ENCODE measurements at places on chromosomes 6 and 20. TPM values are rescaled to one million over a fixed set of nuclear protein-coding genes. Genes with fewer than 3 reads are reported as not detected.

The HRH3 gene
- total RNA-seq, result 5.2 TPM

The PRL gene
- total RNA-seq, result not detected

The FNDC1 gene
- 0.38 TPM for total RNA-seq

The CYP24A1 gene
- 0.12 TPM for total RNA-seq

The IP6K3 gene
- 0.14 TPM for total RNA-seq

GRCh38 chr6:159125014-159125609 is 44.1 kb upstream of the FNDC1 start:
- no peaks in the 10 kb centered on the region for H3K27me3 ChIP-seq
- H3K36me3 ChIP-seq, result no peaks in the 10 kb centered on the region
- no peak for DNase-seq
- no peaks in the 10 kb centered on the region for H3K4me1 ChIP-seq

DNA sequence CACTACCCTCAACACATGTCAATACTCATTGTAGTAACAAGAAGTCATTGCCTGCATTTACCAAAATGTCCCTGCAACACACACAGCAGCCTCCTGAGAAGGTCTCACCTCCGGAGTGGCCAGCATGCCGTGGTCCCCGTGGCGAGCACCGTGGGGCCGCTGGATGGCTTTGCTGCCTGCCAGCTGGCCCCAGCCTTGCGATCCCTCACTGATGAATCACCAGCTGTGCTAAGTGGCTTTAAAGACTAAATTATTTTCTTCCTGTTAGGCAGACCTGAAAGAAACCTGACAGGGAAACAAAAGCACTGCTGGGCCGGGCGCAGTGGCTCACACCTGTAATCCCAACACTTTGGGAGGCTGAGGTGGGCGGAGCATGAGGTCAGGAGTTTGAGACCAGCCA is 306.7 kb downstream of the CDH4 start:
- no peak overlapping the region for H3K27ac ChIP-seq
- DNase-seq, result no peak
- H3K27me3 ChIP-seq, result no peaks in the 10 kb centered on the region
- no peaks in the 10 kb centered on the region for H3K36me3 ChIP-seq
- H3K4me3 ChIP-seq, result no peak overlapping the region
